Small intestine (tissue), 16 donors: ENCODE measurements at places on chromosomes 5 and 9. TPM values are rescaled to one million over a fixed set of nuclear protein-coding genes. Genes with fewer than 3 reads are reported as not detected.

LTC4S gene
- 5.4 TPM for polyA plus RNA-seq

CDH6 gene
- 10.6 TPM for polyA plus RNA-seq

CCDC192 gene
- polyA plus RNA-seq: not detected

PCDHB7 gene
- polyA plus RNA-seq: 1.1 TPM

SERINC5 gene
- polyA plus RNA-seq: 13.1 TPM

GAS1 gene
- 0.54 TPM for polyA plus RNA-seq

BRD8 gene
- polyA plus RNA-seq: 82.6 TPM

SPZ1 gene
- not detected for polyA plus RNA-seq

JAK2 gene
- 4.5 TPM for polyA plus RNA-seq

C9orf43 gene
- 0.81 TPM for polyA plus RNA-seq

DDX4 gene
- not detected for polyA plus RNA-seq

- DNase-seq: no peak
Measured at GRCh38 chr5:50447228-50447627, 6.1 kb upstream of the EMB start.

GRCh38 chr5:156913719-156914370 is 49.2 kb downstream of the TIMD4 start:
- peak; percentile 18 for DNase-seq

DNA sequence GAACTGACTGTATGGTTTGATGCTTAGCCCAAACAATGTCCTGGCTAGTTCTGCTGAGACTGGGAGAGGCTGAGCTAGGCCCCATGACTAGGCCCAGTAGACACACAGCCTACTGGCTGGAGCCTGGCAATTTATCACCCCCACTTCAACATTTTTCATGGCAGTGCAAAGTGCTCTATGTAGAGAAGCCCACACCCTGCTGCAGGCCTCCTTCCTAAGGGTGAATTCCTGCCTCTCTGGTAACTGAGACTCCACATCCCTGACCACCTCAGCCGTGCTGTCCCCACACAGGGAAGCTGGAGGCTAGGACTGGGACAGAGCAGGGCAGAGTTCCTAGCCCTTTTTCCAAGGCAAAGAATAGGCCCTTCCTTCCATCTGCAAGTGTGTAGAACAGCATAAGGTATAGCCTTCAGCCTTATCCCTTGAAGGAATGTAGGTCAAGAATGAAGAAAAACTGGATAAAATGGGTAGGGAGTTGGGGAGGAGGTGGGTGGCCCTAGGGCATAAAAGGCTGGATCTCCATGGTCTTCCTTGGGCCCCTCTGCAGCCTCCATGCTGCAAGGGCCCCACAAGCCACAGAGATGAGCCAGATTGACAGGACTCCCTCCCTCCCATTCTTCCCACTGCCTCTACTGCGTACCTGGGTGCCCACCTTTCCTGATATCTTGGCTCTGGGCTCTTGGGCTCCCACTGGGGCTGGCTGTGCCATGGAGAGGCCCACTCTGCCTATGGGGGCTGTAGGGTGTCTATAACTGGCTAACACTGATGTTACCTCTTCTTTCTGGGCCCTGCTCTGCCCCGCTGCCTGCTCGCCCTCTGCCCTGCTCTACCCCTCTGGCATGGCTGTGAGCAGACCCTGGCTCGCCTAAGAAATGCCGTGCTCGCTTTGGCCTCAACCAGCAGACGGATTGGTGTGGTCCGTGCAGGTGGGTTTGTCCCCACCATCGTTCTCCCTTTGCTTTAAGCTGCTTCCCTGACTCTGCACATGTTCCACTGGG is 29.8 kb downstream of the TCF7 start:
- DNase-seq: no peak

DNA sequence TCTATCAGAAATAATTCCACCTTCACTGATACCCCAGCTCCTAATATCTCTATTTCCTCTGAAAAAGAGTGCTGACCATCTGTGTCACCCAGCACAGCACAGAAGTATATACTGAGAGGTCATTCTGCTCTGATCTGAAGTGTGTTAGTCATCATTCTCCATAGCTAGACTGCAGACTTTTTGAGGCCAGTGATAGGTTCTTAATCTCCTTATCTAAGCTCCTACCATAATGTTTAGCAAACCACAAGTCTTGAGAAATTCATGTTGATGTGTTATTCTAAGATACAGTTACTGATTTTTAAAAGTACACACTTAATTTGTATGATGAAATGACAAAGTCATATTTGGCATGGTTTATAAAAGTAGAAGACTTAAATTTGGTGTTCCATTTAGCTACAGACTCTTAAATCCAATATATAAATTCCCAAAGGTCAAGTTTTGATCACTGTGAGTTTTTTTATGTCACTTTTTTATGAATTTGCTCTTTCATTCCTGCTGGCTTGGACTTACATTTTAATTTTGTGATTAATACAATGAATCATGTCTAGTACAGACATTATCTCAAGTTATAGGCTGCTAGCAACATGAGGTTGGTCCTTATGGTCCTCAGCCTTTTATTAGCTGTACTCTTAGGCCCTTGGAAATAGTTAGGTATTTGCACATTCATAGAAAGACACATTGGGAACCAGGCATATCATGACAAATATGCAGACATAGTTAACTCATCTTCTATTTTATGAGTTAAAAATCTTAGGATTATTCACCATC is 380.8 kb downstream of the EBF1 start:
- no peak for DNase-seq

- DNase-seq: no peak
Measured at GRCh38 chr5:115992848-115993350, 30.6 kb downstream of the LVRN start.

GRCh38 chr5:76601470-76601869 is 21.7 kb downstream of the F2RL2 start:
- DNase-seq: peak; percentile 64

- peak; percentile 54 for DNase-seq
Measured at GRCh38 chr5:168370831-168371230, 79.4 kb downstream of the WWC1 start.

GRCh38 chr9:81560851-81561732 is 128.3 kb downstream of the TLE1 start:
- no peak for DNase-seq

DNA sequence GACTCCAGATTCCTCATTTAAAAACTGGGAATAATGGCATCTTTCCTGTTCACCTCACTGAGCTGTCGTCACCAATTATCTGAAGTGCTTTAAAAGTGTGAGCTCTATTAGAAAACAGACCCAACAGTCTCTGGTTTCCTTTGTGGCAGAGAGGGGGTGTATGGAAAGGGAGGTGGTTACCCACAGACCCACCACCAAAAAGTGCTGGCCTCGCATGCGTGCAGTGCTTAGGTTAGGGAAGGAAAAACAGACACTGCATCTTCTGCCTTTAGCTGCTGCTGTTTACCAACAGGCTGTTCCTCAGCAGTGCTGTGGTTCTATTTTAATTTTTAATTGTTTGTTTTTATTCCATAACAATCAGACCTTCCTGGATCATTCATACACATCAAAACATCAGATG is 249.6 kb downstream of the PIK3R1 start:
- no peak for DNase-seq

DNA sequence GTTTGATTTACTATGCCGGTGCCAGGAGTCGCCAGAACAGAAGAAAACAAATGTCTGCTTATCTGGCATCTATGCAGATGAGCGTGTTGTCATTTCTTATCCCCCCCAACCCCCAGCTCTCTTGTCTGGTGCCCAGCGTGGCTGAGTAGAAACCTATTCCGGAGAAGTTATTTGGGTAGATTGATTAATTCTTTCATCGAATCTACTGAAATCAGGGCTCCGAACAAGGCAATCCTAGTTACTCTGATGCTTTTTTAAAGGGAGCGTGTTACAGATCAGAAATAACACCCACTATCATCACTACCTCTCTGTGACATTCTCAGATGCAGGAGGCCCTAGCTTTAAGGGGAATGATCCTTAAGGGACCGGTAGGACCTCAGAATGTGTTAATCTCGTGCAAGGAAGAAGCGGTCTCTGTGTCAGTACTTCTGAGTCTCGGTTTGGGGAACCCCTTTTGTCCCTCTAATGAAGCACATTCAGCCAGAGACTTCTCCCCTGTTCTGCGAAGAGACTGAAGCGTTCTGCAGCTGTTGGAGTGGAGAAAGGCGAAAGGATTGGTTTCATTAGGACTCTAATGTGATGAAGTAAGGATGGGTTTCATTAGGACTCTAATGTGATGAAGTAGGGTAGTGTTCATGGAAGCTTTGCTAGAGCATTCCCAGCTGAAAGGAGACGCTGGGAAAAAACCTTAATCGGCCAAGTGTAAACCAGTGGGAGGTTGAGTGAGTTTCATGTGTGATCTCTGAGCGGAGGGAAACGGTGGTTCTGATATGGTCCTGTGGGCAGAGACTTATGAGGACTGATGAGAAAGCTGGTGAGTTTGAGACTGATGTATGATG is 1.5 kb downstream of the PIP5K1B start:
- DNase-seq: peak; percentile 42

DNA sequence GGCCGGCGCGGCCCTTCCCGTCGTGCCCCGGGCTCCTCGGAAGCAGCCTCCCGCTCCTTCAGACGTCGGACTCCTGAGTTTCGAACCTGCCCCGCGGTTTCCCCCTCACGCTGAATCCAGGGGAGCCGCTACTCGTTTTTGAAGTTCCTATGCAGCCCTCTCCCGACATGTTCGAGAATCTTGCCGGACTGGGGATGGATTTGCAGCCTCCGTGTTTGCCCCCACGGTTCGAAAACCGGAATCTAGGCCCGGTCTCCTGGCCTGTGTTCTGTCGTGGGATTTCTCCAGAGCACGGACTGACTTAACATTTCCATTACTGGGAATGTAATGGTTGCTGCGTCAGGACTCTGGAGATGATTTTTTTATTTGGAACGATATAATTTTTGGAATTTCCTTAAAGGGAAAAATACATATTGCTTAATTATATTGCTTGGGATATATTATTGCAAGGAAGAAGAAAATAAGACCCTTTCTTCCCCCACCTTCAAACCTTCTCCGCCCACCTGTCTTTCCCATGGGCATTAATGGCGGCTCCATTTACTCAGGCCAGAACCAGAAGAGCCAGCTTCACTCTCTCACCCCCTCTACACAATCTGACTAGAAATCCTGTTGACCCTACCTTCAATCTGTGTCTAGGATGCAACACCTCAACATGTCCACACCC is 8.5 kb upstream of the MGAT1 start:
- no peak for DNase-seq

- DNase-seq: no peak
Measured at GRCh38 chr9:137813651-137814415, 63.7 kb upstream of the CACNA1B start.

GRCh38 chr5:123819833-123820232 is 307.9 kb downstream of the CSNK1G3 start:
- DNase-seq: no peak

- no peak for DNase-seq
Measured at GRCh38 chr5:17261075-17261474, 43.6 kb downstream of the BASP1 start.

DNA sequence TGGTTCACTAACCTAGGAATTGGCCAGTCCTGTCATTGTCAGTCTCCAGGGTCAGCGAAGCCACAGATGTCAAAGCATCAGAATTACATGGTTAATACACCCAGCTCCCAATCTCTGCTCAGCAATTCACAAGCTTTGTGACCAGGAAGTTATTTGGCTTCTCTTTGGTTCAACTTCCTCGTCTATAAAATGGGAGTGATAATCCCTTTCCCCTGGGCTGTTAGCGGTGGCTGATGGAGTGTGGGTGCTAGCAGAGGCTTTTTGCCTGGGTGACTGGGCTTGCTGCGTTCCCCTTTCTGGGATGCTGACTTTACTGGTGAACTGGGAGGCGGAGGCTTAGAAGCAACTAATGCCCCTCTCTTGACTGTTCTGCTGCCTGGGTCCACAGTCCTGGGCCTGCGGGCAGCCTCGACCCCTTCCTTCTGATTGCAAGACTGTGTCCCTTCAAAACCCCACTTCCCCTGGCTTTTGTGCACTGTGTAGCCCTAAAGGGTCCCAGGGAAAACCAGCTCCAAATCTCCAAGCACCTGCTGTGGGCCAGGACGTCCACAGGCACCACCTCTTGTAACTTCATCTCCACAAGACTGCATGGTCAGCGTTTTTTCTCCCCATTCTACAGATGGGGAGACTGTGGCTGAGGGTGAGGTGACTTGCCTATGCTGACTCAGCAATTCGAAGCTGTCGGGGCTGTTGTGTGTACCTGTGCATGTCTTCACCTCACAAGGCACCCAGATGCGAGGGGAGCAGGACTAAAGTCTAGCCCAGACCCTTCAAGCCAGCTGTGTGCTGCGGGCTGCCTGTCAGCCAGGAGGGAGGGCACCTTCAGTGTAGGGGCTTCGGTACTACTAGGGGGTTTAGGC is 45.2 kb upstream of the NEURL1B start:
- DNase-seq: no peak

DNA sequence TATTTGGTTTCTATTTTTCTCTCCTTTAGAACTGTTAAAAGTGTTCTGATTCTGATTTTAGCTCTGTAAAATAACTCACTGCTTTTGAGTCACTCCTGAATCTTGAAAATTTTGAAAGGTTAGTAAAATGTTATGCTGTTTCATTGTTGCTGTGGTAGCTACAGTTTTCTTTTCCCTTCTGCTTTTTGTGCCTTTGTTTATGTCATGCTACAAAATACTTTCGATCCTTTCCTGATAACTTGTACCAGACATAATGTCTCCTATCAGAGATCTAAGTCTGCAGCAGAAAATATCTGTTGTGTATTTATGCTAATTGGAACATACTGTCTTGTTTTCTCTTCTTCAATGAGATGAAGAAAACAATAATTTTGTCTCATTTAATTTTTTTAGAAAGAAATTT is 26.9 kb upstream of the CEP120 start:
- no peak for DNase-seq

- DNase-seq: no peak
Measured at GRCh38 chr9:33042473-33042872, 17.4 kb downstream of the DNAJA1 start.

- no peak for DNase-seq
Measured at GRCh38 chr9:761176-761792, 80.2 kb upstream of the DMRT1 start.

GRCh38 chr5:87778876-87779275 is 366.1 kb upstream of the CCNH start:
- DNase-seq: no peak

DNA sequence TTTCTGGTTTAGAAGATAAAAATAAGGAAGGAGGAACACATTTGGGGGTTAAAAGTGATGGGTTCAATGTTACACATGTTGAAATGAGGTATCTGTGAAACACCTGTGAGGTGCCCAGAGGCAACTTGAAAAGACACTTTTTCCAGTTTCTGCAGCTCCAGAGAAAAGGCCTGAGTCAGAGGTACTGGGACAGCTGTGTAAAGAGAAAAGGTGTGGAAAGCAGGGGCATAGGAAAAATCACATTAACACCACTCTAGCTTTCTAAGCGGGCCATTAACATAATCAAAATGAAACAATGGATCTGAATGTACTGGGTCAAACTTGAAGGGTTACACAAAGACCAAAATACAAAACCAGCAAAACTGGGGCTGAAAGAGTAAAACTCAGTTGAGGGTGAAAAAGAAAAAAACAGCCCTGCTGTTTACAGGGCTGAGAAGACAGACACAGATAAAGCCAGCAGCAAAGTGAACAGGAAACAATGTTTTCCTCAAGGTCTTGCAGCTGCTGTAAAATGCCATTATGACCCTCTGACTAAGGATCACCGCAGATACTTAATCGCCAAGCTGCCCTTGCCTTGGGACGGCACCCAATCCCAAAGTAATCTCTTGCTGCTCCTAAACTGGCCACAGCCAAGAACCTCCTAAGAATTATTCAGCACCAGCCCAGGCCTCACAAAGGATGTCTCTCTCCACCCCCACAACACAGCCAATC is 104.7 kb downstream of the DROSHA start:
- no peak for DNase-seq
